ENCODE measurements at places on chromosomes 11 and 22.

DNA sequence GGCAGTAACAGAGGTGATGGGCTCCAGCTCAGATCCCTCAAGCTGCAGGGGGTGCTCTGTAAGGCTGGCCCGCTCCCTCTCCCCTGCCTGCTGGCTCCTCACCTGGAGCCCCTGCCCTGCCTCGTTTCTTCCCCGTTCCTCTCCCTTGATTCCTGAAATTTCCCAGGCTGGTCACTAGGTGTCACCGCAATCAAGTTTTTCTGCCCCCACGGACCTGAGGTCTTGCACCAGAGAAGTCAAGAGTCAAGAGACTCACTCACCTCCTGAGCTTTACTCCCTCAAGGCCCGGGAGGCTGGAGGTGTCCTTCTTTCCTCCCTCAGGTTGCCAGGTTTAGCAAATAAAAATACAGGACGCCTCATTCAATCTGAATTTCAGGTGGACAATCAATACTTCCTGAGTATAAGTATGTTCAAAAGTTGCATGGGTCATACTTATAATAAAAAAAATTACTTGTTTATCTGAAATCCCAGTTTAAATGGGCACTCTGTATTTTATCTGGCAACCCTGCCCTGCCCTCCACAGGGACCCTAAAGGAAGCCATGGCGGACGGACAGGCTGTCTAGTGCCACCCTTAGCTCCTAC lies 69.2 kb downstream of the SCUBE1 start:
- no peak for DNase-seq

- no peak for DNase-seq
Measured at GRCh38 chr22:23190526-23190925, 10.2 kb downstream of the BCR start.

GRCh38 chr11:43576320-43576802 lies 104.2 kb upstream of the HSD17B12 start:
- DNase-seq: no peak

GRCh38 chr11:1780700-1781592 lies 17.2 kb upstream of the CTSD start:
- no peak for DNase-seq

GRCh38 chr11:70612459-70613141 lies 214.3 kb downstream of the CTTN start:
- no peak for DNase-seq
